Naive thymus-derived CD8-positive, alpha-beta T cell (primary cell): ENCODE measurements at places on chromosomes 7 and 10. TPM values are rescaled to one million over a fixed set of nuclear protein-coding genes. Genes with fewer than 3 reads are reported as not detected.

Gene JAKMIP3
- 0.16 TPM for total RNA-seq

Gene LRRC61
- 16.0 TPM for total RNA-seq

Gene C7orf33
- not detected for total RNA-seq

Gene CCL24
- not detected for total RNA-seq

Gene CNNM1
- total RNA-seq = 0.55 TPM

Gene ITIH5
- total RNA-seq = not detected

Gene MAGI2
- total RNA-seq = 0.65 TPM

Gene KCND2
- not detected for total RNA-seq

Gene AFAP1L2
- total RNA-seq = 1.8 TPM

Gene NKX1-2
- total RNA-seq = not detected

Gene DNAH11
- 0.44 TPM for total RNA-seq

Gene PRR15
- not detected for total RNA-seq

Gene INA
- total RNA-seq = not detected

Gene GPC2
- 40.1 TPM for total RNA-seq

Gene CTAGE8
- 1.2 TPM for total RNA-seq

Gene PNLIP
- total RNA-seq = not detected

Gene TMEM130
- not detected for total RNA-seq

Gene SPDYE3
- total RNA-seq = not detected

Gene AGAP9
- 10.1 TPM for total RNA-seq
